ENCODE measurements at places on chromosomes 4 and X. TPM values are rescaled to one million over a fixed set of nuclear protein-coding genes. Genes with fewer than 3 reads are reported as not detected.

The TCP11X2 gene
- total RNA-seq: not detected

The ITM2A gene
- 75.7 TPM for total RNA-seq

GRCh38 chrX:31329298-31329697 is 257.5 kb upstream of the FTHL17 start:
- no peak for DNase-seq

DNA sequence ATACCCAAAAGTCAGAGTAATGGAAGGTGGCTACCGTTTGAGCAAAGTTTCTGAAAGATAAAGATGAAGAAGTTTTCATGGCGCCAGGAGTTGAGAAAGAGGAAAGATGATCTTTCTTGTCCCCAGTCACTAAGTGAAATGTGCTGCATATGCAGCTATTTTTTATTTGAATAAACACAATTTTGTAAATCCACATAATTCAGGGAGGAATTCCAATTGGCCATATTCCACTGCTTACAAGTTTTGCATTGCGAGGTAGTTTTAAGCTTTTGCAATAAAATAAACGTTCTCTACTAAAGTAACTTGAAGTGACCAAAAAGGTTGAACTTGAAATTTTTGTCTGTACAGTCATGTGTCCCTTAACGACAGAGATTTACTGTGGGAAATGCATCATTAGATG is 139.3 kb upstream of the VCX2 start:
- DNase-seq: no peak

DNA sequence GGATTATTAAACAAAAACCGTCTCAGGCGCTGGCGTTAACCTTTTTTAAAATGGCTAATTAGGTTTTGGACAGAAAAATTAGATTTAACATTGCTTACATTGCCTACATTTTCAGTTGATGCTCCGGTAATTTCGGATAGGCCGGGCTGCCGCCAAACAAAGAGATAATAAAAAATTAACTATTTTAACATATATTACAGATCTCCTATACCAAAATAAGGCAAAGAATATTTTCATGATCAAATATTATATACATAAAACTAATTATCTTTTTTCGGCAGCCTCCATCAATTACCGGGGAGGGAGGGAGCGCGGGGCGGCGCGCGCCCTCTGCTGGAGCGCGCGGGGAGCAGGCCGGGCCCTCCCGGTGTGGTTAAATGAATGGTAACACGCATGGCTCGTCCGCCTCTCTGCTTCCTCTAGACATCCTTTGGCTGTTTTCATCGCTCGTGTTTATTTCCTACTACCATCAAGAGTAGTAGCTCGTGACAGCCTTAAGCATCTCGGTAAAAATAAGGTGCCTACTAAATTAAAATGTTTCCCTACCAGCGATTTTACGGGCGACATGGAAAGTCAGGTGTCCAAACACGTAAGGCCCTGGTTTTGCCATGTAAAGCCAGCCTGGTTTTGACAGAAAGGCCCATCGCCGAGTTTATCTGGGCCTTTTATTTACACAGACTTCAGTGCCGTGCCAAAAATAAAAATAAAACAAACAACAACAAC is 52.4 kb upstream of the TMEM33 start:
- DNase-seq: peak; percentile 48

DNA sequence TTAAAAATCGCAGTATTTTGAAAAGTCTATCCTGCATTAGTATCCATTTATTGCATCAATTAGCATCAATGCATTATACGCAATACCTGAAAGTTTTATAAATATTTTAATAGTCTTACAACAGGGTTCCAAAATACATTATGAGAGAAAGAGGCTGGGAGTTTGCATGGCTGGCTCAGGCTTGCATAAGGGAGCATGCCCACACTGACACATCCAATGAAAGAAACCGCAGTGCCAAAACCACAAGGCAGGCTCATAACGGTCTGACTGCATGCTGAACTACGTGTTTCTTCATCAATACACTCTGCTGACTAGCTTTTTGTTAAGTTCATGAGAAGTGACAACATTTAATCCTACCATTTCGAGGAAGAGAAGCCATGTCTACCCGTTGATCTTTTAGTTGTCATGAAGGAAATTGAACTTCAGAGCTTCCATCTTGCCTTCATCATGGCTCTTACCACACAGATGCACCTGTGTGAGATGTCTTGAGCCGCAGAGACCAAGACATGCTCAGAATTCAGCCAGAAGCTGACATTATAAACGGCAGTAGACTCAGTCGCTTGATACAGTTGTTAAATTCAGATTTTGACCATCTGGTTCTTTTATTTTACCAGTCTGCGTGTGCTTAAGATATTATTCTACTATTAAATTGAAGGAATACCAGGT is 168.8 kb upstream of the FRG1 start:
- no peak for DNase-seq

- DNase-seq: no peak
Measured at GRCh38 chr4:166600264-166600663, 634.0 kb downstream of the SPOCK3 start.

DNA sequence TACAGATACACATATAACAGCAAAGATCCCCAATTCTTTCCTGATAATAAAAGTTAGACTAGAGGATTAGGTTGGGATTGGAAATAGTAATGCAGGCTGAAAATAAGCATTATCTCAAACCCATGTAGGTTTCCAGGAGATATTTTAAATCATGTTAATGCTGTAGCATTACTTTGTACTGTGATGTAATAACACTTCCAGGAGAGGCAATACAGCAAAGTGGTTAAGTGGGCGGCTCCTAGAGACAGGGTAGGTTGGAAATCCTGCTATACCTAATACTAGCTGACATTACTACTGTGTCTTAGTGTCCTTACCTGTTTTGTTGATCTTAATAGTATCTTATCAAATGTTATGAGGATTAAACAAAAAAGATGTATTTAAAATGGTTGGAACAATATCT is 9.6 kb downstream of the PAICS start:
- DNase-seq: no peak

- DNase-seq: no peak
Measured at GRCh38 chr4:22356987-22357596, 158.8 kb downstream of the ADGRA3 start.

DNA sequence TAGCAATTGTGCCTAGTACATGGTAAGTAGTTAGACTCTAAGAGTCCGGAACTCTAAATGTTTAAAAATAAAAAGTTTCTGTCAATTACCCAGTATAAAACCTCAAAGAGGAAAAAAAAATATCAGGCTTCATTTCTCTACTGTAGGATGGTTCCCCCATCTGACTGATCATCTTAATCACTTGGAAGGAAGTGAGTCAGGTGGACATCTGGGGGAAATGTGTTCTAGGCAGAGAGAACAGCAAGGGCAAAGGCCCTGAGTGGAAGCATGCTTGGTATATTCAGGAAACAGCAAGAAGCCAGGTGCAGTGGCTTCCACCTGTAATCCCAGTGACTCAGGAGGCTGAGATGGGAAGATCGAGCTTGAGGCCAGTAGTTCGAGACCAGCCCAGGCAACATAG is 2.9 kb upstream of the EIF1AX start:
- peak; percentile 8 for DNase-seq

DNA sequence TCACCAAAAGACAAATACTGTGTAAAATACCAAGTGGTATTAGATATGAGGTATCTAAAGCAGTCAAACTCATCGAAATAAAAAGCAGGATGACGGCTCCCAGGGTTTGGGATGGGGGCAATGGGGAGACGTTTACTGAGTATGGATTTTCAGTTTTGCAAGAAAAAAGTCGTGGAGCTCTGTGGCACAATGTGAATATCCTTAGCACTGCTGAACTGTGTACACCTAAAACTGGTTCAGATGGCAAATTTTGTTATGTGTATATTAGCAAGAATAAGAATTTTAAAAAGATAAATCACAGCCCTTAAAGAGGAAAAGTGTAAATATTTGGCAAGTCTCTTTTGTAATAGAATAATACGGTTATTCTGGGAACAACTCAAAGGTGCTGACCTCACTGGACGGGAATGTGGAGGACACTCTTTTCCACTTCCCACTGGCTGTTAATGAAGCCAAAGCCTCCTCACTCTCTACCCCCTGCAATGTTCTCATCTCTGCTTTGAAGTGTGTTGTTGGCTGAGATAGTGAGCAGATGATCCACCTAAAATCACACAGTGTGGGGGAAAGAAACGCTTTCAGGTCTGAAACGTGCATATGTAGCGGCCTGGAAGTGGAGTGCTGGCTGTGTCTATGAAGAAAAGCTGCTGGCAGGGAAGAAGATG is 49.2 kb downstream of the SEL1L3 start:
- DNase-seq: no peak

DNA sequence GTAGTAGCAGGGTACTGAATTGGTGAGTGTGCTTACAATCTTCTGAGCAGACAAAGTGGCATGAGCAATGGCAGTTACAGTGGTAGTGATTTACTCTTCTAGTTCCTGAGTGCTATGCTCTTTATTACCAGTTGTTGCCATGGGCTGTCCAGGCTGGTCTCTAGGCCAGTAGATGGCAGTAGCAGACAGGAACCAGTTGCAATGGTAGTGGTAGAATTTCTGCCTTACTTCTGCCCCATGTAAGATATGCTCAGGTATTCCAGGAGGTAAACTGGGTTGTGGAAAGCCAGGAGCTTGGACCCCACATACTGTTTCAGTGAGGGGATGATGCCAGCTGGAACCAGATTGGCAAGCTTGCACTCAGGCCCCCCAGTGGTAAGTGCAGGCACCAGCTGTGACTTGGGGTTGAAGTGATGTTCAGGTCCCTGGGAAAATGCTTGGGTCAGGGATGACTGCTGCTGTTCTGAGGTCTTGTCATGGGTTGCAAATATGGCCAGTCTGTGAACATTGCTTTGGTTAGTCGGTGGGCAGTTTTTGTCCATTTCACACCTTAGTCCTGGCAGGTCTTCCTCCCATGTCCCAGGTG is 63.0 kb upstream of the ZXDB start:
- no peak for DNase-seq

DNA sequence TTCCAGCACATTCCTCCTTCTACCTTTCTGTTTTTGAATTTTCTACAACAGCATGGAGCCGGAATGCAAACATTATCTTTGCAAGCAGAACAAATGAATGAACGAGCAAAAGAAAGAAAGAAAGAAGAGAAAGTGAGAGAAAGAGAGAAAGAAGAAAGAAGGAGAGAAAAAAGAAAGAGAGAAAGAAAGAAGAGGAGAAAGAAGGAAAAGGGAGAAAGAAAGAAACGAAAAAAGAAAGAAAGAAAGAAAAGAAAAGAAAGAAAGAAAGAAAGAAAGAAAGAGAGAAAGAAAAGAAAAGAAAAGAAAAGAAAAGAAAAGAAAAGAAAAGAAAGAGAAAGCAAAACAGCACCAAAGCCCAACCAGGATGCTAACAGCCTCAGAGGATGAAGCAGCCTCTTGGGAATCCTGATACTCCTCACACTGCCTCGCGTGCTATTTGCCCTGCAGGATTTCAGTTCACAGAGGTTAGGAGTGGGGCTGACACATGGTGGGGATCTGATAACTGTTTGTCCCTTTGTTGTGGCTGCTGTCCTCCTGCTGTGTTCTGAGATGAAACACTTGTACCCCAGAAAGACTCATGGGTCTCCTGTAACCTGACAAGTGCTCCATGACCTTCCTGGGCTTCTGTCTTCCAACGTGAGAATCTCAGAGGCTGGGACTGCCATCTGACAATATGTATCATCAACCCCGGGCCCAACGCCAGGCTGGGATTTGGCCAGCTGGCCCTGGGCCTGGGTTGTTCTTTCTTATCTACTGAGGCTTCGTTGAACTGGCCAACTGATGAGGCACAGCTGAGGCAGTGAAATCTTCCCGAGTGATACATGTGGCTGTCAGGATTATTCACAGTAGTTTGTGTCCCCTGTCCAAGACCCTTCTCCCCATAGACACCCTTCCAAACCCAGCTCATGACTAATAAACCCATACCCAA is 61.0 kb downstream of the SEPSECS start:
- DNase-seq: no peak

- no peak for DNase-seq
Measured at GRCh38 chrX:25523574-25524540, 508.1 kb upstream of the ARX start.

DNA sequence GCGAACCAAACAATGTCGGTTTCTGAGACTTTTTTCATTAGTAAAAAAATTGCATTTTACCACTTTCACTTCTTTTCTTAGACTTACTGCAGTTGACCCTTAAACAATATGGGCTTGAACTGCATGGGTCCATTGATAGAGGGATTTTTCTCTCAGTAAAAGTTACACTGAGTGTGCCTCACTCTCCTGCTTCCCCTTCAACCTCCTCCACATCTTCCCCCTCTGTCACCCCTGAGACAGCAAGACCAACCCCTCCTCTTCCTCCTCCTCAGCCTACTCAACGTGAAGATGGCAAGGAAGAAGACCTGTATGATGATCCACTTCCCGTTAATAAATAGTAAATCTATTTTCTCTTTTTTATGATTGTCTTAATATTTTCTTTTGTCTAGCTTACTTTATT is 43.4 kb downstream of the TEC start:
- no peak for DNase-seq

DNA sequence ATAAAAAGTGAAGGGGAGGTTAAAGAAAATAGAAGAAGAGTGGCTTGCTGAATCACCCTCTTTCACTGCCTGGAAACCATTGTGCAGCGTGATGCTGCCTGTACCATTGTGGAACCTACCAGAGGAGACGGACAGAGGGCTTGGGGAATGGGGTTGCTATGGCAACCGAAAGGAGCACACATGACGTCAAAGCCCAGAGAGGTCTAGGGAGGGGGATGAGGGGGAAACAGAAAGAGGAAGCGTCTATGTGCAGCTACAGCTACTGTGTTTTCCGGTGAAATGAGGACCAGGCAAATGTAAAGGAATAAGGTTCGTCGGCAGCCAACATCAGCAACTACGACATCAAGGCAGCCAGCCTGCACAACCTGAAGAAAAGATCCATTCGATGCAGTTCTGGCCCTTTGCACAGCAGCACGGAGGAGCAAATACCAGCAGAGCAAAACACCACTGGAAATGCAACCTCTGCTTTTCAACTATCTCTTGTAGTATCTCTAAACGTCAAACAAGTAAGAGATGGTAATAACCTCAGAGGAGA is at the start of gene MAPK10:
Gene MAPK10, minus strand, starts transcription at position 110 of the 535 bp plus-strand sequence.
- peak; percentile 99 for DNase-seq

DNA sequence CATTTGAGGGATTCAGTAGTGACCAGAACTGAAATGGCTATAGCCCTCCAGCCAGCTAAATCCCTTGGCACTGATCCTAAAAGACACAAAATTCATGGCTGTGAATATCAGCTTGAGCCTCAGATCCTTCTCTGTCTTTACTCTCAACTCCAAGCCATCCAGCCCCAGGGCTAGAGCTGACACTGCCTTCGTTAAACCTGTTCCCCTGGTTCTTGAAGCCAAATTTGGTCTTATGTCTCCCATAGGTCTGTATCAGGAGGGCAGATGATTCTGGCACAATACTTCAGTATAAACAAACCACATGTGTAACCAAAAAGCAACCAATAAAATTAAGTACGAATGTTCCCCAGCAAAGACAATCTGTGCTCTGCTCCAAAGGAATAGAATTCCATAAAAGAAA is 78.0 kb downstream of the ANOS1 start:
- no peak for DNase-seq

- no peak for DNase-seq
Measured at GRCh38 chr4:186405957-186406356, 140.0 kb downstream of the F11 start.

- DNase-seq: no peak
Measured at GRCh38 chr4:147769386-147769785, 37.5 kb downstream of the ARHGAP10 start.

GRCh38 chr4:55758570-55758969 is 61.0 kb upstream of the EXOC1L start:
- DNase-seq: no peak

Data from hematopoietic multipotent progenitor cell (in vitro differentiated cells).